Astrocyte (in vitro differentiated cells and primary cell): ENCODE measurements at places on chromosomes 1 and 21.

GRCh38 chr1:210074904-210075303 lies 136.9 kb downstream of the SYT14 start:
- no peak for DNase-seq

DNA sequence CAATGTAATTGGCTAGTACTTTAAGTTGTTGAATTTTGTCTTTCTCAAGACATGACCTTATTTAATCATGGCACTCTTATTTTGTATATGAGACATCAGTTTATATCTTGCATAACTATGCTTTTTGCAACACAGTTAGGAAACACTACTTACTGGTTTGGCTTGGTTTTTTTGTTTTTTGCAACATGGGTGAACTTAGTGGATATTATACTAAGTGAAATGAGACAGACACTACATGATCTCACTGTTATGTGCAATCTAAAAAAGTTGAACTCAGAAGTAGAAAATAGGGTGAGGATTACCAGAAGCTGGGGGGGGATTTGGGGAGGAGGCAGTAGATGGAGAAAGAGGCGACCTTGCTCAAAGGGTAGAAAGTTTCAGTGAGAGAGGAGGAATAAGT lies 132.1 kb downstream of the PLA2G4A start:
- no peak for DNase-seq

- DNase-seq: no peak
Measured at GRCh38 chr1:24386241-24386640, 27.3 kb downstream of the STPG1 start.

GRCh38 chr1:230050973-230051735 lies 15.9 kb upstream of the GALNT2 start:
- DNase-seq: no peak

DNA sequence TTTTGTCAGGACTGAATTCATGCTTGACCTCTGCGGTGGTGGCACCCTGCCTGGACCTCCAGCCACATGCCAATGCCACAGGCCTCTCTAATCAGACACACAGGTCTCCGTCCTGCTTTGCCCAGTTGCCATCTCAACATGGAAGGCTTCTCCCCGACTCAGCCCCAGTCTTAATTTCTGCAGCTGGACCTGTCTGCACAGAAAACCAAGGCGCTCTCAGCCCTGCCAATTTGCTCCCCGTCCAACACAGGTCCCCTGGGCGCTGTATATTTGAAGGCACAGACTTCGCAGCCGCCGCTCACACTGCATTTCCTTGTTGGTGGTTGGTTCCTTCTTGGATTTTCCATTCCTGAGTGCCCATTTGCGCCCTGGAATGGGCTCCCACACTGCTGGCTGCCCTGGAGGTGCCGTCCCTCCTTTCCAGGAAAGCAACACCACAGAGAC lies 28.0 kb upstream of the PLEKHG5 start:
- DNase-seq: peak; percentile 31

- no peak for DNase-seq
Measured at GRCh38 chr1:53888681-53889080, 916 bp downstream of the YIPF1 start.

GRCh38 chr1:233796146-233796783 lies 108.2 kb upstream of the SLC35F3 start:
- no peak for DNase-seq

GRCh38 chr1:14098294-14098913 lies 398.4 kb downstream of the PRDM2 start:
- no peak for DNase-seq

GRCh38 chr1:236156512-236157208 lies 14.3 kb downstream of the GPR137B start:
- no peak for DNase-seq

GRCh38 chr1:64490213-64490818 lies 20.4 kb downstream of the CACHD1 start:
- DNase-seq: no peak

DNA sequence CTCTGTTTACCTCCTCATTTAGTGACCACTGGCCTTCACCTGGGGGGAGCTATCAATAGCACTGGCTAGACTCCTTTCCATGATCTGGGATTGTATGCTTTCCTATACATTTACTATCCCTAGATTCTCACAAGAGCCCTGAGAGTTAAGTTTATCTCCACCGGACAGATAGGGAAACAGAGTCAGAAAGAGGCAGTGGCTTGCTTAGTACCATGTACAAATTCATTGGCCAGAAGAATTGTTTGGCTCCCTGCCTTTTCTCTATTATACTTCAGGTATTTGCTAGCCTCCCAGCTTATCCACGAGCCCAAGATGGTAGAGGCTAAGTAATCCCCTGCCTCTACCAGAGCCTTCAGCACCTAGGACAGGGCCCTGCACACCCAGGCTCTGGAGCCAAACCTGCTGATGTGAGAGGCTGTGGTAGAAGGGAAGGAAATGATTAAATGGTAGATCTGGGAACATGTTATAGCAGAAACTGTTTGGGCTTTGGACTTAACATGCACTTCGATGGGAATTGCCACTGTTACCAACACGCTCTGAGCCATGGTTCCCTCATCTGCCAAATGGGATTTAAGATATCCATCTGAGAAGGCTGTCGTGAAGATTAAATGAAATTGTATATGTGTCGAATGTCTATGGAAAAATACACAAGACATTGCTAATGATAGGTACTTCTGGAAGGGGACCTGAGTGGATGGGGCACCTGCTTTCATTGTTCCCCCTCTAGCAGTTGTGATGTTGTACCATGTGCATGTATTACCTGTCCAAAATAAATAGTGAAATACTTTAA lies 3.1 kb upstream of the BLACAT1 start:
- DNase-seq: peak; percentile 44

GRCh38 chr1:84598418-84598817 lies 24.2 kb upstream of the CTBS start:
- DNase-seq: peak; percentile 80

DNA sequence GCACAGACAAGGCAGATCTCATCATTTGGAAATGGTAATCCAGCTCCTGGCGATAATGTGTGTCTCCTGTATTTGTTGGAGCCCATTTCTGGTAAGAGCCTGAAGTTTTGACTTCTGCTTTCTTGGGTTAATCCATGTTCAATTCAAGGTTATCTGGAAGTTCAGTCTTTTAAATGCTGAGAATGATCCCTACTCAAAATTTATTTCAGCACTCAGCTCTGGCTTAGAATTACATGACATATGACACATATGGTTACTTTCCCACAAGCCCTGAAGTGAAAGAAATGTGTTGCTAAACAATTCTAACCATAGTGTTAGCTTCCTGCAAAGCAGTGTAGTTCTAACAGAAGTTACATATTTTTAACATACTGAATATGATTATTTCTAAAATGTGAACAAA lies 2.7 kb downstream of the PTGFR start:
- no peak for DNase-seq

DNA sequence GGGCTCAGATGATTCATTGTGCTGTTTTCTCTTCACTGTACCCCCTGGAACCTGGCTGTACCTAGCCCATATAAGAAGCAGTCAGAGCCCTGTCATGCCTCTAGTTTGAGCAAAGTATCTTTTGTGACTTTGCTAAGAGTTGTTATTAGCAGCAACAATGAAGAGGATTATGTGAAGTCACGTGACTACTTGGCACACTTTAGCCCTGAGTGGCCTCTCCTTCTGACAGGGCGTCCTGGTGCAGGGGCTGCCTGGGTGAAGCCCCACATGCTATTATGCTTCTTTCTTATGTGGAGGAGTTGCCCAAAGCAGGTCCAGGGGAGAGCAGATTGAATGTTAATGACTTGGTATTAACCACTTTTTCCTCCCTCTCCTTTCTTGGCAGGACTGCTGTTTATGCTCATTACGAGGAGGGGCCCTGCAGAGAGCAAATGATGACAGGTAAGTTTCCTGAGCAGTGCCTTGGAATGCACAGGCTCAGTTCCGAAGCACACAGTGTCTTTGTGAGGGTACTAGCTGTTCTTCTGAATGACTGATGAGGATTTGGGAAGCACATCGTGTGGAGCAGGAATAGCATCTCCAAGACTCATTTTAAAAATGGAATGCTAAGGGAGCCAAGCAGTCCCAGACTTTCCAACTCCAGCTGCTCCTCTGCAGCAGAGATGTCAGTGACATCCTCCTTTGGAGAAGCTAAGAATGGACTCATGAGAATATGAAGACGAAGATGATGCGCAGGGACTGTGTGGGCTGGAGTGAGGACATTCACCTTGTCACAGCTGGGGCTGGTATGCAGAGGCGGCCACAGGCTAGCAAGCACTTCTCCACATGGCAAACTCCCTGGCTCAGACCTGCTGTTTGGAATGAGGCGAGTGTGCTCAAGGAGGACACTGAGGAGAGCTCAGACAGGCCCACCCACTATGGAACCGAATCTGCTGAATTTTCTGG lies 15.2 kb upstream of the ST3GAL3 start:
- DNase-seq: no peak

GRCh38 chr1:88357729-88358128 lies 326.3 kb upstream of the PKN2 start:
- no peak for DNase-seq

DNA sequence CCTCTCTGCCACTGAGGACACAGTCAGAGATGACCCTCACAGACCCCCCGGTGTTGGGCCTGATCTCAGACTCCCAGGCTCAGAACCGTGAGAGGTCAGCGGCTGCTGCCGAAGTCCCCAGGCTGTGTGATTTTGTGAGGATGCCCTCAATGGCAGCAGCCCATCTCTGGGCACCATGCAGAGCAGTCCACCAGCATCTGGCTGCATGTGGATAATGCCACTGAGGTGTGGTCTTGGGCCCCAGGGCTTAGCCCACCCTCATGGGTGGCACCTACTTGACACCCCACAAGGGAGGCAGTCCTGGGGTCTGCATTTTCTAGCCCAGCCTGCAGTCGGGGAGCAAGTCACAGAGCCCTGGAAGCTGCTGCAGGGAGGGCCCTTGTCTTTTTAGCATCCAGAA lies 5.5 kb upstream of the ACTRT2 start:
- DNase-seq: no peak

DNA sequence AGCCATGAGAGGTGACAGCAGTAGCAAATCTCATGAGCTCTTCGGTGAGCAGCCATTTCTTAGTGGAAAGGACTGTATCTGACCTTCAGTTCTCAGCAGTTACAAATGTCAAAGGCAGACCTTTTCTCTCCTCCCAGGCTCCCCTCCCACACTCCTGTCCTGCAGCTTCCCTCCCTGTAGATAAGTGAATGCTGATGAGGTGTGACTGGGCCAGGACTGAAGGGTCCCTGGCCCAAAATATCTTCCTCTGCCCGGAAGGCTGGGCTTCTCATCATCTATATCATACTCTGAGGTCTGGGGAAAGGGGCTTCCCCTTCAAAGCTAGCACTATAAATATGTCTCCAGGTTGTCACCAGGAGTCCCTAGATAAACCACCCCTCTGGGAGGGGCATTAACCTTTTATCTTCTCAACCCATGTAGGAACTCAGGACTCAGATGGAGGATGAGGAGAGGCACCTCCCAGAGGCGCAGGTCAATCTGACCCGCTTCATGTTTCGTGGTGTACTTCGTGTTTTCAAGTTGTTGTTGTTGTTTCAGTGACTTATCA lies 3.6 kb upstream of the ADAMTSL4 start:
- no peak for DNase-seq

GRCh38 chr1:147124266-147124665 lies 48.0 kb downstream of the PRKAB2 start:
- no peak for DNase-seq

GRCh38 chr1:90800012-90800717 lies 83.1 kb upstream of the BARHL2 start:
- DNase-seq: no peak

DNA sequence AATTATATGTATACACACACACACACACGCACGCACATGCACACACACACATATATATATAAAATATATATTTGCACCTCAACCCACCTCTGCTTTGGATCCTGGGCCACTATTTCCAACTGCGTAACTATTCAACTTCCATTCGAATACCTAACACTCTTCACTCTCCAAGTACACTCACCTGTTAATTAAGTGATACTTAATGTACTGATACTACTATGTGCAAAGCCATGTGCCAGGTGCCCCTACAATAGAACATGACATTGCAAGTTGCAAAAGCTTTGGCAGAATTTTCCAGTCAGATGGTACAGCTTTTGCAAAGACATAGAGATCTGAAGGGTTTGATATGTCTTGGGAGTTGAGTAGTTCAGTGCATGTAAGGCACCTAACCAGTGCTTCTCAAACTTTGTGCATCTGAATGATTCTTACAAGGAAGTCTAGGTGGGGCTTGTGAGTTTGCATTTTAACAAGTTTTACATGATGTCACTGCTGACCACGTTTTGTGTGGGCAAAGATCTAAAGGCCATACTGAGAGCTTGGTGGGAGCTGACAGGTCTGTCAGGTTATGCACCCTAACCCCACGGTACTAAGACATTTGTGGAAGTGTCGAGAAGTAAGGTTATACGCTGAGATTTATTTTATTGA lies 7.2 kb downstream of the CXADR start:
- DNase-seq: no peak
